ENCODE measurements at places on chromosomes 1 and 21. TPM values are rescaled to one million over a fixed set of nuclear protein-coding genes. Genes with fewer than 3 reads are reported as not detected.

The TSPEAR gene
- total RNA-seq: not detected

The LCE3C gene
- not detected for total RNA-seq

The PGBD5 gene
- 1.3 TPM for total RNA-seq

The MECR gene
- total RNA-seq: 26.8 TPM

The CRABP2 gene
- total RNA-seq: 38.1 TPM

The CHI3L1 gene
- total RNA-seq: not detected

The EDEM3 gene
- 27.1 TPM for total RNA-seq

The S100A7A gene
- not detected for total RNA-seq

The CR1L gene
- total RNA-seq: not detected

The TCHHL1 gene
- not detected for total RNA-seq

The FCRL5 gene
- not detected for total RNA-seq

The ITGB2 gene
- total RNA-seq: 1.2 TPM

The LYST gene
- 3.0 TPM for total RNA-seq

The KDF1 gene
- total RNA-seq: not detected

The SETD4 gene
- total RNA-seq: 11.2 TPM

The SLC35F3 gene
- total RNA-seq: 0.39 TPM

The LRRC38 gene
- total RNA-seq: 0.39 TPM

The OR2L13 gene
- total RNA-seq: not detected

The TP73 gene
- total RNA-seq: 0.16 TPM

The KTI12 gene
- total RNA-seq: 11.0 TPM

The ANGPTL3 gene
- total RNA-seq: not detected

The BGLAP gene
- 1.2 TPM for total RNA-seq

The TFF3 gene
- total RNA-seq: 0.52 TPM

The MCOLN2 gene
- 2.1 TPM for total RNA-seq

The DUSP23 gene
- 29.5 TPM for total RNA-seq

All from epithelial cell of alveolus of lung (primary cell).